Chondrocyte (in vitro differentiated cells): ENCODE measurements at places on chromosomes 4 and X.
A peak's percentile ranks its signal among the peaks of the same experiment; 100 is the strongest.

GRCh38 chr4:22482250-22483127, 33.4 kb downstream of the ADGRA3 start:
- no peak for DNase-seq

- no peak for DNase-seq
Observed at GRCh38 chr4:70297576-70297975, 37.2 kb upstream of the CABS1 start.

GRCh38 chr4:100981447-100982204, 365.7 kb downstream of the PPP3CA start:
- no peak for DNase-seq

GRCh38 chr4:140156529-140157171, 2.7 kb upstream of the MAML3 start:
- DNase-seq = no peak

DNA sequence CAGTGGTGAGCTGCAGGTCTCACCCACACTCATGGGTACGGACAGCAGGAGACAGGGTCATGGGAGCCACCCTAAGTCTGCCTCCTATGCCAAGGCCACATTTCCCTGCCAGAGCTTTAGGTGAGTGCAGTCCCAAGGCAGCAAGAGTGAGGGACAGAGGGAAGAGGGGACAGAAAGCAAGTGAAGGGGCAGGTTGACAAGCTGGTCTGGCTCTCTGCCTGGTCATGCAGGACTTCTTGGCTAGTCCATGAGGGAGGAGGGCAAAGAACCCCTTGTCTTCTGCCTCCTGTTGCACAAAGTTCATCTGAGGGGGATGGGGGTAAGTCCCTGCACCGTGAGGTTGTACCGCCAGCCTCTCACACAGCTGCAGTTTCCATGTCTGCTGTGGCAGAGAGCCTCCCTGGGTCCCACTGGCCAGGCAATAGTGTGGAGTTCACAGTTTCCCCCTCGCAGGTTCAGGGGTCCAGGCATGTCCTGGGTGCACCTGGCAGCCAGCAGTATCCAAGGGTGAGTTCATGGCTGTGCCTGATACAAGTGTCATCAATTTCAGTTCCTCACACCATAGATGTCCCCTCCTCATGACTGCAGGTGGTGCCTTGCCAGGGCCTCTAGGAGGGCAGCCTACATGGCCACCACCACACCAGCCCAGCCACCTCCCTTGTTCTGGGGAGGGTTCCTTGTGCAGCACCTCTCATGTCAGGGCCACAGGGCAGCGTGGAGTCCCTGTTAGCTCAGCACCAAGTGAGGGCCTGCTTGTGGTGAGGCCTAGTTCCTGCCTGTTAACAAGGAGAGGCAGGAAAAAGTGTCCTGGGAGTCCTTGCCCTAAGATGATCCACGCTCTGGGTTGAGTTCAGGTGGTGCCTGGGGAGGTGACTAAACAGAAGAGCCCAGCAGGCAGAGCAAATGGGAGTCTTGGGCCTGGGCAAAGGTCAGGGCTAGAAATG, 72.5 kb downstream of the ADRA2C start:
- peak; percentile 66 for DNase-seq

- no peak for DNase-seq
Observed at GRCh38 chrX:79408623-79409322, 41.6 kb upstream of the ITM2A start.

DNA sequence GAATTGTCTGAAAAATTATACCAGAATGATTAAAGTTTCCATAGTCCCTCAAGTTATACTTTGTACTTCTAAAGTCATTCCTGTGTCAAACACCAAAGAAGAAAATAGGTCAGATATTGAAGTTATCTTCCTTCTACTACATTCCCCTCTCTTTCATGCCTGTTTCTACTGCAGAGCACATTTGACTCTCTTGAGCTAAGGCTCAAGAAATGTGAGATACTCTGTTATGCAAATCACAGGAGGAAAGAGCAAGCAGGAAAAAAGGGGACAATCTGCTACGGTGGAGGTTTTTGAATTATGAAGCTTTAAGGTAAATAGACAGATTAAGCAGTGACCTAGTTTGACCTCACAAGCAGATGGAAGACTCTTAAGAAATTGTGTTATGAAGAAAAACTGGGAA, 198.9 kb upstream of the LDB2 start:
- DNase-seq = no peak

DNA sequence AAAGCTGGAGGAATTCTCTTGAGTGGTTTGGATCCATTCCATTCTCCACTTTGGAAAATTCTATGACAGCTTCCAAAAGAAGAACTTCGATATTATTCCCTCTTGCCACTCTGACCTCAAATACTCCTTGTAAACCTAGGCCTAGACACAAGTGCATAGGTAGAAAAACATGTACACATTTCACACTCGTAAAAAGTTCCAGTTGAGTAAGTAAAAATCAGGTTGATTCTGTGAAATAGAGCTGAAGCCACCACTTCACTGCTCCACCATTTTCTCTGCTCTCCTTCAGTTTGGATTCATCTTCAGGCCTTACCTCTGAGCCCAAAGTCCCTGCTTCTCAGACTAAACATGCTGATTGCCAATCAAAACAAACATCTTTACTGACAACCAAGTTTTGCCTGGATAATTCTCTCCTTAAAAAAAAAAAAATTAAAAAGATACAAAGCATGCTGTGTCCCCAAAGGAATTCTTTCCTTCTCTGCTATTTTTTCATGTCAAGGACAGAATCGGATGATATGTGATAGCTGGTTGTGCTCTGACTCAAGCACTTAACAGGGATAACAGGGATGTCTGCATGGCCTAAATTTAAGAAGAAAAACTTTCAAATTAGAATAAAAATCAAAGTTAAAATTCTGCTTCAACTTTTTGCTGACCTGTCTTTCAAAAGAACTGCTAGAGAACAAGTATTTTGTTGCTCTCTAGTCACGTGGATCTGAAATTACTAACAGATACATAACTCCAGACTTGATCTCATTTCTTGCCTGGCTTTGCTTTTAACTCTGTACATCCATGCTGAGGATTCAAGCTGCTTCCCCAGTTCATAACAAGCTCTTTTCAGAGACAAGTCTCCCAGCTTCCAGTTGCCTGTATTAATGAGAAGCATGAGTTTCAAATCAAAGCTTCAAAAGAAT, 420.9 kb upstream of the INTU start:
- no peak for DNase-seq

GRCh38 chr4:8047837-8048678, 108.4 kb upstream of the AFAP1 start:
- DNase-seq = no peak

- no peak for DNase-seq
Observed at GRCh38 chr4:183447646-183448045, 3.2 kb downstream of the CDKN2AIP start.
